ENCODE measurements at places on chromosomes 5 and 9. TPM values are rescaled to one million over a fixed set of nuclear protein-coding genes. Genes with fewer than 3 reads are reported as not detected.

The LRRC19 gene
- total RNA-seq, result not detected

The PNPLA7 gene
- 2.9 TPM for total RNA-seq

DNA sequence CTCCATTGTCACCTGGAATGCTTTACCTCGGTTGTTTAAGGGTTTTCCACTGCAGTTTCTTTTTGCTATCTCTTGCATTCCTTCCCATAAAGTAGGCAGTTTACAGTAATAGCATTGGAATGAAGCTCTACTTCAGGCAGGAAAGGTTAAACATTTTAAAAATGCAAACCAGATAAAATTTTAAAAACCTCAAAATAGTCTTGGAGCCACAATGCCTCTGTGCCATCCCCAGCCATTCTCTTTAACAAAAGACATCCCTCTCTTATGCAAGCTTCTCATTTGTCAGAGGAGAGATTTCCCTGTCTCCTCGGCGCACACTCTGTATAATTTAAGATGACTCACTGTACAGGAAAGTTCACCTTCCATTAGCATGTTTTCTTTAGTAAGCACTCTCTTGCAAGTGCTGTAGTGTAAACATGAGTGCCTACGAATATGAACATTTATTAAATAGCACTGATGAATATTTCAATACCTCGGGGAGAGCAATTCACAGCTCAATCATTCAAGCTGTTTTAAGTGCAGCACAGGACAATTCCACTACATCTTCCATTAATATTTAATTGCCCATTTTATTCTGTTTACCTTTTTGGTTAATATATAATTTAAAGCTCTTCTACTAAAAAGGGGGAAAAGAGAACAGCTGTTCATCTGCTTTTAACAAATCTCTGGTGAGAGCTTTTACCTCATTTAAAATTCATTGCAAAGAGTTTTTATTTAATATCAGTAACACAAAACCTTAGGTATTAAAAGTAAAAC, 343.6 kb downstream of the SPATA31D1 start:
- H3K4me1 ChIP-seq, result no peaks in the 10 kb centered on the region
- H3K27ac ChIP-seq, result no peak overlapping the region
- no peaks in the 10 kb centered on the region for H3K27me3 ChIP-seq
- no peak overlapping the region for H3K4me3 ChIP-seq

- H3K4me3 ChIP-seq, result no peak overlapping the region
- H3K4me1 ChIP-seq, result no peaks in the 10 kb centered on the region
- no peak for DNase-seq
- H3K27ac ChIP-seq, result no peak overlapping the region
- H3K27me3 ChIP-seq, result peaks cover 5% of the 10 kb centered on the region
- no peaks in the 10 kb centered on the region for H3K36me3 ChIP-seq
Measured at GRCh38 chr5:119426057-119426456, 26.2 kb upstream of the HSD17B4 start.

DNA sequence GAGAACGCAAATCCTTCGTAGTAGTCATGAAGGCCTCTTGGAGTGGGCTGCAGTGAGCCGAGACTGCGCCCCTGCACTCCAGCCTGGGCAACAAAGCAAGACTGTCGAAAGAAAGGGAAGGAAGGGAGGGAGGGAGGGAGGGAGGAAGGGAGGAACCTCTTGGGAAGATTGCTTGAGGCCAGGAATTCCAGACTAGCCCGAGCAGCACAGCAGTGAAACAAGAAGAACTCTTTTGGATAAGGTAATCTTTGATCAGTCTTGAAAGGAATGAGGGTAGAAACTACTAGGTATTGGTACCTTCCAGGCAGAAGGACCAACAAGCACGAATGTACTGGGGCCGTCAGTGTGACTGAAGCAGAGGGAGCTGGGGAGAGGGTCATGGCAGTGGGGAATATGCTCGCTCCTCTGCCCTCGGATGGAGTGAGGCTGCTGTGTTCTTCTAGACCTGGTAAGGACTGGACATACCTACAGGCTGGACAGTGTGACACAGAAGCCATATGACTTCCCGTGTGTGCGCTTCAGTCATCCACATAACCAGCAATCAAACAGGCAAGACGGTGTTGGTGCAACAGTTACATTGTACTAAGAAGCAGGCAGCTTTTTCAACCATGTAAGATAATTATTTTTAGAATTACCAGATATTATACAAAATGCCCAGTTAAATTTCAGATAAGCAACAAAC, 45.2 kb downstream of the P4HA2 start:
- peaks cover 2% of the 10 kb centered on the region for H3K36me3 ChIP-seq
- peaks cover 19% of the 10 kb centered on the region for H3K4me1 ChIP-seq
- H3K27me3 ChIP-seq, result peaks cover 7% of the 10 kb centered on the region
- no peak overlapping the region for H3K27ac ChIP-seq

Measured in activated naive CD8-positive, alpha-beta T cell treated with anti-CD3 and anti-CD28 coated beads for 36 hours (primary cell).